ENCODE measurements at places on chromosomes 5 and 9. TPM values are rescaled to one million over a fixed set of nuclear protein-coding genes. Genes with fewer than 3 reads are reported as not detected.

SLC6A19 gene
- not detected for total RNA-seq

ANGPTL2 gene
- total RNA-seq, result 71.5 TPM

SHOC1 gene
- not detected for total RNA-seq

CTNNA1 gene
- 242 TPM for total RNA-seq

LCN9 gene
- not detected for total RNA-seq

EPB41L4B gene
- total RNA-seq, result 1.8 TPM

SEMA5A gene
- 95.6 TPM for total RNA-seq

APBB3 gene
- 9.6 TPM for total RNA-seq

MPDZ gene
- 28.0 TPM for total RNA-seq
